ENCODE measurements at places on chromosomes 1 and 21.

DNA sequence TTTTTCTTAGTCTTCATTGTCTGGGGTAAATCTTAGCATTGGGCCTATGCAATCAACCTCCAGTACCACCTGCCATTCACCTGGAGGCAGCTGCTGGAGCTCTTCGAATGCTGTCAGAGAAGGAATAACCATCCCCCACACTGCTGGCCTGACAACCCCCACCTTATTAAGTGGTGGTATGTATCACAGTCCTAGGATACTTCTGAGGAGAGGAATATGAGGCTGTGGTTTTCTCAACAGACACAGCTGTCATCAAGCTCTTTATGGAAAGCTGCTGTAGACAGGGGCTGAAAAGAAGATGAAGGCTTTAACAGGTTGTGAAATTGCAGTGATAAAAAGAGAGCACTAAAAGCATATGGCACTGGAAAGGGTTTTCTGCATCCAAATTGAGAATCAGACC, 61.7 kb downstream of the TSEN15 start:
- no peak for DNase-seq

DNA sequence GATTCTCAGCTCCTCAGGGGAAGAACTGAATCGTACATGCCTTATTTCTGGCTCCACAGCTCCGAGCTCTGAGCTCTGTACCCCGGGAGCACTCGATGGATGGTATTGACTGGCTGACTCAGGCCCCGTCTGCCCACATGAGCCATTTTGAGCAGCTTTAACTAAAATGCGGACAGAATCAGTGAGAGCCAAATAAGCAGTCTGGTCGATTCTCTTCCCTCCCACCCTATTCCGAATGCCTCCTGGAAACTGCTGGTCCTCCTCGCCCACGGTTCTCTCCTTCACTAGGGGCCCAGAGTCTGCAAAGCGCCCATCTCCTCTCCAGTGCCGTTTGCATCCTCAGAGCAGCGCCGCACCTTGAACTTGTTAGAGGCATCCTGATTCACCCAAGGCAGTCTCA, 125.9 kb upstream of the IRF2BP2 start:
- DNase-seq: no peak

GRCh38 chr1:20356850-20357459, 66.3 kb downstream of the VWA5B1 start:
- no peak for DNase-seq

DNA sequence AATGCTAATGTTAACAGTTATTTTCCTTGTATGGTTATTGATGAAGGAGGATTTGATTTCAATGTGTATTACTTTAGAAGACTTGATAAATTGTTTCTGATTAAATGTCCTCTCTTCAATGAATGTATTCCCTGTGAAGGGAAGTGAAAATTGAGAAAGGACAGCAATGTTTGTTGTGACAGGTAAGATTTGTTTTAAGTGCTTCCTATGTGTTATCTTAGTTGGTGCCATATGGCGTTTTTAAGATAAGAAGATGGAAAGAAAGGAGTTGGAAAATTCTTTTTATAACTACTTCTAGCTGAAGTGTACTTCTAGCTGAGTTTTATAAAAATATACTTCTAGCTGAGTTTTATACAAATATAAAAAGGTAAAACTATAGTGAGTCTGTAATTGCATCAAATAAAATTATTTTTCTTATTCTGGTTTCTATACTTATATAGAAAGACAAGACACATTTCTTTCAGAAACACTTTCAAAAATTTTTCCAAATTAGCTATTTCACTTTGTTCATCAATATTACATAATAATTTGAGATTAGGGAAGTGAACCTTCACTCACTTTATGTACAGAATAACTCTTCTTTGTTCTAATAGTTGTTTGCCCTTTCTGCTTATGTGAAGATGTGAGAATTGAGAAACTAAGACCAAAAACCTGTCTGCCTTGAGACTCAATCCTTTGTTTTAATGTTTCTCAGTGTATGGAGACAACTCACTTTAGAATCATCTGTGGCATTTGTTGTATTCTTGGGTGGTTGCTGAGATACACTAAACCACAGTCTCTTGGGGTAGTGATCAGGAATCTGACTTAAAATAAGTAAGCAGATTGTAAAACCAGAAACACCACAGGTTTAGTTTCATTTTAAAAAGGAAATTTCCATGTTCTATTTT, 382.9 kb upstream of the B3GALT2 start:
- DNase-seq: no peak

DNA sequence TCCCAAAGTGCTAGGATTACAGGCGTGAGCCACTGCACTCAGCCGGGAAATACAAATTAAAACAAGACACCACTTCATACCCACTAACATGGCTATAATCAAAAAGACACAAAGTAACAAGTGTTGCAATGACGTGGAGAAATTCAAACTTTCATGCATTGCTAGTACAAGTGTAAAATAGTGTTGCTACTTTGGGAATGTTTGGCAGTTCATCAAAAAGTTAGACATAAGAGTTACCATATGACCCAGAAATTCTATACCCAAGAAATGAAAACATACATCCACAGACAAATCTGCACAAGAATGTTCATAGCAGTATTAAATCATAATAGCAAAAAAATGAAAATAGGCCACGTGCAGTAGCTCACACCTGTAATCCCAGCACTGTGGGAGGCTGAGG, 16.4 kb downstream of the FOXJ3 start:
- no peak for DNase-seq

DNA sequence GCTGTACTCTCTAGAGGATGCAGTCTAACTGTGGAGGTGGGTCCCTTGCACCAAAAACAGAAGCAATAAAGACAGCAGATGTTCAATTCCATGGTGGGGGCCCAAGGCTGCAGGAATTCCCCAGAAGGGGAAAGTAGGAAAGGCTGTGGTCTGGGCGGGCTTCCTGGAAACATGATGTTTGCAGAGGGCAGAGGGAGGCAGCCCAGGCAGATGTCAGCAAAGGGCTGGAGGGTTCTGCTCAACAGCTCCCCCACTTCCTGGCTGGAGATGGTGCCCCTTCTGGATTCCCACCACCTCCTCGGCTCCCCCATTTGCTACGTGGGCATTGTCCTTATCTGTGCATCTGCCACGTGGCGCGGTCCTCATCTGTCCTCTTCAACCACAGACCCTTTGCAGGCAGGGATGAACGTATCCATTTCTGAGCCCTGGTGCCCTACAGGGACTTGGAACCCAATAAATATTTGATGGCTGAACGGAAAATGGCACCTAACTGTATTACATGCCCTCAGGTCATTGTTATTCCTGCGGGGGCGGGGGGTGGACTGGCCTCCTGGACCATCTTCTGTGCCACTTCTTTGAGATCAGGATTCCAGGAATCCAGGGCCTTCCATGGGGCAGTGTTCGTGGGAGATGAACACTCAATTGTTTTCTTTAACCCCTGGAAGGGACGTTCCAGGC, 8.4 kb upstream of the GUCA2B start:
- DNase-seq: no peak

GRCh38 chr1:170316270-170316669, 170.5 kb downstream of the NTMT2 start:
- no peak for DNase-seq

DNA sequence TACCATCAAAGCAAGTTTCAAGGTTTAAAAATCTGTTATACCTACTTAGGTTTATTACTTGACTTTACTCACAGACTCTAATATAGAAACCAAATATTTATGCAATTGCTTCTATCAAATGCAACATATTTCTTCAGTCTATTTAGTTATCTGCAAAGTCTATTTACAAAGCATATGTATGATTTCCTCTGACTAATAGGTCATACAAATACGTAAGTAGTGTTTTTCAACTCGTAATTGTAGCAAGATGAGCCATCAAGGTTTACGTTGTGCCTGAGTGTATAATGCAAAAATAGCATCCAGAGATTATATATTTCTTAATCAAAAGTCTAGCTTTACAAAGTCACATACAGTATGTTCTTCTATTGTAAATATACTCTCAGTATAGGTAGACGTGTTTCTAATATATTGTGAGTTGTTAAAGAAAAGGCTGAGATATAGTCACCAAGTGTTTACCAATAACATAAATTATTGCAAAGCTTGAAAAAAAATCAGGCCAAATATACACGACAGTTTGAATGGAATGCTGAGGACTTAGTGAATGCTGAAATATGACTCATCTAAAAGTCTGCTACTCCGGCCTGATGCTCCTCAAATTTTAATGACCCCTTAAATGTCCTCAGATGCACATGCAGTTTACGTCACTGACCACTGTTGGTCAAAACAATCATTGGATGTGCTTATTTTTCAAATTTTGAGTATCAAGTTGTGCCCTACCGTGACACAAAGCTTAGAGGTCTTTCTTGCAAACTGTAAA, 48.4 kb downstream of the ADAMTS5 start:
- DNase-seq: no peak

DNA sequence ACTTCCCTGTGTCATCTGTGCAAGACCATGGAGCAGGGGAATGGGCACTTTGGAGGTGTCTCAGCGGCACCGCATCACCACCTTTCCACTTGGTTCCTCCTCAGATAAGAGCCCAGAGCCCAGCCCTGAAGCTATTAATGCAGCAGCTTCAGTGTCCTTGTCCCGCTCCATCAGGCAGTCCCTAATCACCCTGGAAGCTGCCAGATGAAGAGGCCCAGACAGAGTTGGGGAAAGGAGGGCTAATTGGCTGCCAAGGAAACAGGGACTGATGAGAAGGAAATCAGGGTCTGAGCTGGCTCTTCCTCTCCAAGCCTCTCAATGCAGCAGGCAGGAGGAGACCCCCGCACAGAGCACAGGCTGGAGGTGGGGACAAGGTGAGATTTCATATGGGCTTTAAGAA, 83.1 kb upstream of the KLHDC7A start:
- DNase-seq: no peak

DNA sequence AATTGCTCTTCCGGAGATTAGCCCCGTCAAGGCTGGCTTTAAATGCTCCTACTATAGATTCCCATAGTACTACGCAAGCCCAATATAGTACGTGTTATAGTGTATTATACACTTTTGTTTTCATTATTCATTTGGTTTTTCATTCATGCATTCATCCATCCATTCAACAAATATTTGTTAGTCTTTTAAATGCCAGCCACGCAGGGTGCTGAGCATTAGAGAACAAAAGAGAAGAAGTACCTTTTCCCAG, 513 bp upstream of the RAB3GAP2 start:
- no peak for DNase-seq

- DNase-seq: no peak
Observed at GRCh38 chr1:184419350-184420161, 32.7 kb downstream of the C1orf21 start.

- DNase-seq: no peak
Observed at GRCh38 chr1:16241221-16241708, 4.3 kb upstream of the CPLANE2 start.

DNA sequence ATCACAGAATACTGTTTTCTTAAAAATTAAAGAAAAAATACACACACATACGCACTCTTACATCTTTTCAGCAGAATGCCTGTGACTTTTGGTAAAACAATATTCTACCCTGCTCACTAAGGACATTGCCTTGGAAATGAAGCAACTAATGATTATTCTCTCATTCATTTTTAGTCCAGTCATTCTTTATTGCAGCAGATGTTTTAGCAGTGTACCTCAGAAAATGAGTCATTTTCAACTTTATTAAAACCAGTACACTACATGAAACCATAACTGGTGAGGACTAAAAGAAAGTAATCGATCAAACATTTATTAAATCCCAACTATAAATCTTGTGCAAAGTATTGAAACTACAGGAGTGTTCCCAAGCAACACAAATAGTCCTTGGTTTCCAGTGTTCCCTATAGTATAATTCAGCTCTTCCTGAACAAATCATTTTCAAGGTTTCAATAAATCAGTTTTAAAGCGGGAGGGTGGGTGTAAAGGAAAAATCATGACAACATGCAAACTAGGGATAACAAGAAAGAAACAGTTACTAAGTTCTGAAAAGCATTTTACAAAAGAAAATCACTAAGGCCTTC, 114.2 kb downstream of the ADGRL4 start:
- no peak for DNase-seq

- no peak for DNase-seq
Observed at GRCh38 chr1:170806961-170807360, 128.4 kb upstream of the MROH9 start.

GRCh38 chr1:38222891-38223290, 176.3 kb upstream of the POU3F1 start:
- no peak for DNase-seq

DNA sequence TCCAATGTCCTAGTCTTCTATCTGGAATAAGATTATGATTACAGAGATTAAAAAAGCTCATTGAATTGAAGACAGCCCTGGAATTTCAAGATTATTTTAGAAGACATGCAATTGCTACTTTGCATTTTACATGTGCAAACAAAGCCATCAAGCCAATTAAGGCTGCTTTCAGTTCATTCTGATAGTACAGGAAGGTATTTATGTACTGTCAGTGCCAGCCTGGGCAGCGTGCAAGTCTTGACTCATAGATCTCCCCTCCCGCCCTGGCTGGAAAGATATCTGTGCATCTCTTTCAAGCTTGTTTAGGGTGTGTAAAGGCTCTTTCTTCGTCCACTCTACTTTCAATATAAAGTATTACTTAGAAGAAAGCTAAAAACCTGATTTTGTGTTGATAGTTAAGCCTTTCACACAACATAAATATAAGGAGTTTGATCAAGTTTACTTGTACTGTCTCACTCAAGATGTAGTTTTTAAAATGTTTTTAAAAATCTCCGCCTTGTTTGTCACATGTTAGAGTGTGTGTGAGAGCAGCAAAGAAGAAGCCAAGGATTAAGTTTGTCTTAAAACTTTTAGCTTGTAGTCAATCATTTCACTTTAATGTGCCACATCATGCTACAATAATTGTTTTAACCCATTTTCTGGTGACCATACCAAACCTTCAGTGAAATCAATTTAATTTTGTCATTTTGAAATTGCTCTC, 13.6 kb upstream of the LYPLAL1 start:
- DNase-seq: no peak

GRCh38 chr1:31878058-31878457, 60.1 kb downstream of the PTP4A2 start:
- DNase-seq: no peak

- DNase-seq: no peak
Observed at GRCh38 chr1:174314433-174314832, 133.3 kb upstream of the GPR52 start.

- DNase-seq: peak; percentile 57
Observed at GRCh38 chr1:35369922-35370671, 101.6 kb downstream of the ZMYM4 start.

DNA sequence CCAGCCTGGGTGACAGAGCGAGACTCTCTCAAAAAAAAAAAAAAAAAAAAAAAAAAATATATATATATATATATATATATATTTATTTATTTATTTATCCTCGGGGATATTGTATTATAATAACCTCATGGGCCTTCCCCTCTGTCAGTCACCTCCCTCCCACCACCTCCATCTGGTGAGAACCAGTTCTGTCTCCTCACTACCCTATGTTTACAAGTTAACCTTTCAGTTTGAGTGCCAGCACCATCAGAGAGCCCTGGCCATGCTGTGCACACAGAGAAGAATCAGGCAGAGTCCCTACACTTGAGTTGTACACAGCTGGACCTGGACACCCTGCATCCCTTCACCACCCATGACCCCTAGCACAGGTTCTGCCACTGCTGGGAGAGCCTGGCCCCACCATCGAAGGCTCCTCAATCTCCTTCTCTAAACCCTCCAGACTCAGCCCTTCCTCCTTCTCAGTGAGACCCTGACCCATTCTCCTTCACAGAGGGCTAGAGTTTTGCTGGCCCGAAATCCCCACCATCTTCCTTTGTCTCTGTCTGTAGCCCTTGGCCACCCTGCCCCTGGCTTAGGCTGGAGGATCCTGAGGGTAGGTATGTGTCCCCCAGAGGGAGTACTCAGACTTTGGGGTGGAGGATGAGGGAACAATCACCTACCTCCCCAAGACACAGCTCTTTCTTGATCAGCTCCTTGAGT, 1.2 kb downstream of the S100A5 start:
- no peak for DNase-seq

- peak; percentile 35 for DNase-seq
Observed at GRCh38 chr1:209710093-209710492, 5.4 kb downstream of the HSD11B1 start.

GRCh38 chr1:152189657-152190442, 30.8 kb upstream of the RPTN start:
- DNase-seq: peak; percentile 80

Measured in RPMI8226 (cell line).